T-helper 9 cell (primary cell): ENCODE measurements at places on chromosomes 7 and 10.

GRCh38 chr7:4265066-4265465, 417.0 kb upstream of the FOXK1 start:
- no peak for DNase-seq

DNA sequence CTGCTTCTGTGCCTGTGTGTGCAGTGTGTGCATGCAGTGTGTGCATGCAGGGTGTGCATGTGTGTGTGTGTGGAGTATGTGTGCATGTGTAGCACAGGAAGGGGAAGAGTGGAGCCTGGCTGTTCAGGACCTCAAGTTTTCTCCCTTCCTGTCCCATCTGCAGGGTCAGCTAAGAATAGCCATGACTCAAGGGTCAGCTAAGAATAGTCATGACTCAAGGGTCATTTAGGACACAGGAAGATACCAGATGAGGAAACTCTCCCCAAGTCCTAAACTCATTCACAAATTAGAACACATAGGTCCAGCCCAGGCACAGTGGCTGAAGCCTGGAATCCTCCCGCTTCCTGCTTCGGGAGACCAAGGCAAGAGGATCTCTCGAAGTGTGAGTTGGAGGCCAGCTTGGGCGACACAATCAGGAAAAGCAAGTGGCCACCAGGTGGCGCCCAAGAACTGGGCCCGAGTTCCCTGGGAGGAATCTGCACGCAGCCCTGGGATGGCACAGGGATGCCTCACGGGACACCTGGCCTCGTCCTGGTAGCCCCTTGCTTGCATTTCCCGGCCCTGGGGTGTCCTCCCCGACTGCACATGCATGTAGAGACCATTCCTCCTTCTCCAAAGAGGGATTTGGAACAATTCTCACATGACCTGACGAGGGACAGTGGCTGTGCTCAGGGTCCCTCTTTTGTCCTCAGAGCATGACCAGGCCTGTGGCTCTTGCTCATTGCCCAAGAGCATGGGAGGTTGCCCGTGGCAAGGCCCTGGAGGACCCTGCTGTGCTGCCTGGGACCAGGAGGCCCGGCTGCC, 21.4 kb upstream of the VOPP1 start:
- DNase-seq: peak; percentile 76

GRCh38 chr10:19577807-19578206, 238.4 kb upstream of the PLXDC2 start:
- no peak for DNase-seq

DNA sequence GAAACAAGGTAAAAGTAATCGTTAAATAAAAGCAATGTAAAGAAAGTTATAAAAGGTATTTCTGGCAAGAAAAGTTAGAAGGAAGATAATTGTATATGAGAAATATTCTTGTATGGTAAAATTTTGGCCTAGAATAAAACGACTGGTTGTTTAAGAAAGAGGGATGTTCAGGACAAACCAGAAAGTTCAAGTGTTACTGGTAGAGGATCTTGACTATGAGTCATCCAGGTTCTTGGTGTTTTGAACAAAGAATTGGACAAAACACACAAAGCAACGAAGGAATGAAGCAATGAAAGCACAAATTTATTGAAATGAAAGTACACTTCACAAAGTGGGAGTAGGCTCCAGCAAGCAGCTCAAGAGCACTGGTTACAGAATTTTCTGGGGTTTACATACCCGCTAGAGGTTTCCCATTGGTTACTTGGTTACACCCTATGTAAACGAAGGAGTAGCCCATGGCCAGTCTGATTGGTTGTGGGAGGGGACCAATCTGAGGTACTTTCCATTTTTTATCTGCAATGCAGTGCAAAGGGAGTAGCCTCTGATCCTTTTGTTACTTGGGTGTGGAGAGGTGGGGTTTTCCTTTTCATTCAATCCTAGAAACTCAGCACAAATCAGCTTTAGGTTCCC, 22.4 kb upstream of the GARS1 start:
- DNase-seq: no peak

GRCh38 chr10:101014966-101015581, 15.5 kb downstream of the LZTS2 start:
- DNase-seq: no peak

DNA sequence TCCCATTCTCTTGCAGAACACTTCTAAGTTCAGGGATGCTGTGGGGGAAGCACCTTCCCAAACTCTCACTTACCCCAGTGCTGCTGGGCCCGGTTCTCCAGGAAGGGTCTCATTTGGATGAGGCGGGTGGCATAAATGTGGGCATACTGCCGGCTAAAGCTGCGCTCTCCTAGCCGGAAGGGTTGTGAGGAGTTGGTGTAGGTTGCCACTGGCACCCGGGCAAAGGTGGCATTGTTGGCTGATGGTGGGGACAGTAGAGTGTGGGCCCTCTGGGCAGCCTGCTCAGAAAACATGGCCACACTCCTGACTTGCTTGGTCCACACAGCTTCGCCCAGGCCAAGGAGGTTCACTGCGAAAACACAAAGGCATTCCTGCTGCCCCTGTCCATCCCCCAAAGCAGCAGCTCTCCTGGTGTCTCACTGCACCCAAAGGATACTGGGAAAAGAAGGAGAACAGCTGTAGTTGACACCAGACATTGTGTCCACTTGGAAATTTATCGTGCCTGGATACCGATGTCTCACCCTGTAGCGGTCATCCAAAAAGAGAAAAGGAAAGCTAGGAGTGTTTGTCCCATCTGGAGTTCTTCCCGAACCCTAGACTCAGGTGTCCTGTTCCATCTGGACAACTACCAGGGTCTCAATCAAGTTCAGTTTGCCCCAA, 1.5 kb downstream of the POLD2 start:
- DNase-seq: no peak

- no peak for DNase-seq
Measured at GRCh38 chr10:14740684-14741247, 33.9 kb downstream of the FAM107B start.

DNA sequence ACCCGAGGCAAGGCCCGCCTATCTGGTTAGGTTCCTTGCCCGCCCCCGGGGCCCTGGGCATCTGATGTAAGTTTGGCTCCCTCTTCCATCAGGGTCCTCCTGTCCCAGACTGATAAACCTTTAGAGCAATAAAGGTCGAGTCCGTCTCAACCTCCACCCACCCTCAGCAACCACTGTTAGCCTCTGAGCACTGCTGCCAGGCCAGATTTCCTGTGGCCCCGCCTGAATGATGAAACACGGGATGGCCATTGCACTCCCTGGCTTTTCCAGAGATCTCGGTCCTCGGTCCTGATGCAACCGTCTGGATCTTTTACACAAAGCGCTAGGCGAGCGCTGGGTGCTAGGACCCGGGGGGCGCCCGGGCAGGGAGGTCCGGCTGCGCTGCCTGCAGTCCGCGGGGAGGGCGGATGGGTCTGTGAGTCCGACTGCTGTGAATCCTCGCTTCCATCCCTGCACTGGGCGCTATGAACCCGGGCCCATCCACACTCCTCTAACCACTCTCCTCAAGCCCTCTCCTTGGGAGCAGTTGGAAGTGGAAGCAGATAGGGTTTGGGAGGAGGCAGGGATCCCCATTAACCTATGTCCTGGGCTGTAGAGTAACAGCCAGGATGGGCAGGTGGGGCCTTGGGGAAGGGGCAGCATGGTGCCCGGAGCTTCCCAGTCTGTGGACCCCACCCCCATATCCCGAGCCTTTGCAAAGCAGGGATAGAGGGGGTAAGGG, 875 bp upstream of the DDIT4 start:
- DNase-seq: no peak

DNA sequence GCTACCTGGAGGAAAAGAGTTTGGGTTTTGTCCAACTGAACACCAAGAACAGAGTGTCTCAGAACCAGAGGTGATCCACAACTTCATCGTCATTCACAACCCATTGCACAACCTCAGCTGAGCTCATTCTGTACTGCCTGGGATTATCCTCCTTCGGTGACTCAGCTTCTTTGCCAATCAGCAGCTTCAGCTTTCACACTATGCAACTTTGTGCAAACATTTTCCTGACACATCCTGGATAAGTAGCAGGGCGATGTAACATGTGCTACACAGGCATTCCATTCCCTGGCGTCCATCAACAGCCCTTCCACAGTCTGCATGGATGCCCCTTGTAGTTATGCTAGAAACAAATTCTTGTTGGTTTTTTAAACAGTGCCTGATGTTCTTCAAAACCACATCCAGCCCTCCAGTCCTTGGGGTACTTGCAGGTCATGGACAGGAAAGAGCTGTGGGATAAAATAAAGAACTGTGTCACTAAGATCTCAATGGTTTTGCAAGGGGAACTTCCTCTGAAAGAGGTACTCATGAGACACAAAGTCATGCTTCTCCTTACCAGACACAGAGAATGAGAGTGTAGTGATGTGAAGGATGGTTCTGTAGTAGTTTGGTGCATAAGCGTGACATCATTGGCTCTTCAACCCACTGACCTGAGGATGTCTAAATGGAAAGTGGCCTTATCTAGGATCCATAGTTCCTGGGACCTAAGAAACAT, 478.5 kb downstream of the KIF20B start:
- DNase-seq: no peak
